ENCODE measurements at places on chromosomes 5 and 9.
A peak's percentile ranks its signal among the peaks of the same experiment; 100 is the strongest.

DNA sequence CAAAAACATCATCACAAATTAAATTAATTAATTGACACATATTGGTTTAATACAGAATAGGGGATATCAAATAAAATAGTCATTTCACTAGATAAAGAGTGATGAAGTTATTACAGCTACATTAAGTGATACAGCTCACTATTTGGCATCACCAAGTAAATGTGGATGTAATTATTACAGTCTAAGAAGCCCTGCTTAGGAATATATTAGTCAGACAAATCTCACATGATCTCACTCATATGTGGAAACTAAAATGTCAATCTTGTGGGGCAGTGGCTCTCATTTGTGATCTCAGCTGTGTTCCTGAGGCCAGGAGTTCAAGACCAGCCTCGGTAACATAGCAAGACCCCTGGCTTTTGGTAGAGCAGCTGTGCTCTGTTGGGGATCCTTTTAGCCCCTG is 233.4 kb upstream of the RGMB start:
- DNase-seq, result no peak

GRCh38 chr9:137167747-137168572 is 1.9 kb downstream of the LRRC26 start:
- no peak for DNase-seq

- no peak for DNase-seq
These were observed 279.8 kb upstream of the POU5F2 start for GRCh38 chr5:94021246-94021645.

- DNase-seq, result no peak
These were observed 387.7 kb upstream of the PTGER4 start for GRCh38 chr5:40292006-40292405.

- no peak for DNase-seq
These were observed 153.0 kb downstream of the DENND1A start for GRCh38 chr9:123776708-123777537.

- DNase-seq, result no peak
These were observed 287.7 kb upstream of the DAP start for GRCh38 chr5:11048760-11049159.

- no peak for DNase-seq
These were observed 32.7 kb downstream of the PRRT1B start for GRCh38 chr9:131578021-131578420.

DNA sequence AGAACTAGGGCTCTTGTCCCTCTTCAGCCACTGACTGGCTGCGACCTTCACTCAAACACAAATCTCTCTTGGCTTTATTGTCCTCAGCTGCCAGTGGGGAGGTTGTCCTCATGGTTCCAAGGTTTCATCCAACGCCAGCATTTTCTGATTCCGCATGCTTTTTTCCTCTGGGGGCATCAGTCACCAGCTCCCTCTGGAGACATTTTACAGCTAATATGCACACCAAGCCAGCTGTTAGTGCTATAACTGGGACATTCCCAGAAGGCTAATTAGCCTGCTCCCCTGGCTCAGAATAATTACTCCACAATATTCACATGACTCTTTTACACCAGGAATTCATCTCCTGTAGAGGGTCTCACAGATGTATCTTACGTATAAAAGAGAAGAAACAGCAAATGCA is 193.6 kb upstream of the ANKRD55 start:
- no peak for DNase-seq

- DNase-seq, result no peak
These were observed 11.7 kb downstream of the B4GALT7 start for GRCh38 chr5:177611446-177612214.

DNA sequence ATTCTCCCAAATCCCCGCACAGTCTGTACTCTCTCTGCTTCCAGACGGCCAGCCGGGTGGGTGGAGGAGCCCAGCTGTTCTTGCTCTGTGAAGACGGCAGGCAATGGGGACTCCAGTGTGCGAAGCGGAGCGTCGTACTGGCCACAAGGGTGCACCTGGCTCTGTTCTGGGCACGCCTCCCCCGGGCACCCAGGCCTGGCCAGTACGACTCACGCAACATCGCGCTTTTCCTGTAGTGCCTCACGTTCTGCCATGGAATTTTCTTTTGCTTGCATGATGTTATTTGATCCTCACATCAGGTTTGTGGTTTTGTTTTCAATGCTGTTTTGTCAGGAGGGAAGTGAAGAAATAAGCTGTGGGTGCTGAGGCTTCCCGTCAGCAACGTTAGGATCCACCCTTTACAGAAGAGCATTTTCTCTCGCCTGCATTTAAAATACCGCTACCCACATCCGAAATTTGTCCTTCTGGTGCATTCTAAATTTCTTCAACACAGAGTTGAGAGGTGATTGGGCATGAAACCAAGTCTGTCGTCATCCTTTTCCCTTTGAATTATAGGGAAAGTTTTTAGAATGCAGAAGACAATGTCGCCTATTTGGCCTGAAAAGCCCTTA is 311.7 kb downstream of the TRIM36 start:
- no peak for DNase-seq

DNA sequence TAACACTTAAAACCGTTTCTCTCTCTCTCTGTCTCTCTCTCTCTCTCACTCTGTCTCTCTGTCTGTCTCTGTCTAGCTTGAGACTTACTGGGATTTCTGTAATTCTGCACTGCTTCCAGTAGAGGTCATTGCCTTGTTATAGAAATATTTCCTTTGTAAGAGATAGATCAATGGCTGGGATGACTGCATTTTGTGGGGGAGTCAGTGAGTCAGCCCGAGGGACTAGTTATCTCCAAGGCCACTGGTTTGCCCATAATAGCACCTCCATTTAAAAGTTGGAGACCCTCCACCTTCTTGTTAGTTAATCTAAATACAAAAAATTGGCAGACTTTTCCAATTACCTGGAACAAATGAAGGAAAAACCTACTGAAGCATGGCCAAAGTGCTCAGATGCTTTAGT is 547.2 kb downstream of the LRRC70 start:
- DNase-seq, result no peak

DNA sequence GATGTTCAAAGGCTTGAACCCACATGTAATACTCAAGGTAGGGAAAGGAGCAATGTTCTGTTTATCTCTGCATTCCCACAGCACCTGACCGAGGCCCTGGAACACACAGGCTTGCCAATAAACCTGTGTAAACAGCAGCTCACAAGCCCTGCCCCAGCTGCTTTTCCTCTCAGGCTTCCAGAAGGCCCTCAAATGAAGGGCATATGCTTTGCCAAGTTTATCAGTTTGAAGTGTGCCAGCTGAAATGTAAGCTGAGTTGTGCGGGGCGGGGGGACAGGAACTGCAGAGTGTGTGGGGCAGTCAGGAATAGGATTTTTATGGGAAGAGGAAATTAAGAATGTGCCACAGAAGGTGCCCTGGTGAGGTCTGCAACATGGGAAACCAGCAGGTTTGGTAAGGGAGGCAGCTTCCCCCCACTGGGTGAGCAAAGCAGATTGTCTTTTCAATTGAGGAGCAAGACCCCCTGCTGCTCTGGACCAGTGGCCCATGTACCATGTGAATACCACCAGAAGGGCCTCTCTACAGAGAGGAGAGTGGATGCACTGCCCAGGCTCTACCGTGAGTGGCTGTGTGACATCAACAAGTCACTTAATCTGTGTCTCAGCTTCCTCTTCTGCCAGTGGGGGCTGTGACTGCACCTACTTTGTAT is 194.8 kb downstream of the SPOCK1 start:
- DNase-seq, result peak; percentile 34

GRCh38 chr5:11564706-11565105 is 339.5 kb downstream of the CTNND2 start:
- DNase-seq, result no peak

GRCh38 chr5:151551985-151552384 is 39.1 kb downstream of the FAT2 start:
- no peak for DNase-seq

DNA sequence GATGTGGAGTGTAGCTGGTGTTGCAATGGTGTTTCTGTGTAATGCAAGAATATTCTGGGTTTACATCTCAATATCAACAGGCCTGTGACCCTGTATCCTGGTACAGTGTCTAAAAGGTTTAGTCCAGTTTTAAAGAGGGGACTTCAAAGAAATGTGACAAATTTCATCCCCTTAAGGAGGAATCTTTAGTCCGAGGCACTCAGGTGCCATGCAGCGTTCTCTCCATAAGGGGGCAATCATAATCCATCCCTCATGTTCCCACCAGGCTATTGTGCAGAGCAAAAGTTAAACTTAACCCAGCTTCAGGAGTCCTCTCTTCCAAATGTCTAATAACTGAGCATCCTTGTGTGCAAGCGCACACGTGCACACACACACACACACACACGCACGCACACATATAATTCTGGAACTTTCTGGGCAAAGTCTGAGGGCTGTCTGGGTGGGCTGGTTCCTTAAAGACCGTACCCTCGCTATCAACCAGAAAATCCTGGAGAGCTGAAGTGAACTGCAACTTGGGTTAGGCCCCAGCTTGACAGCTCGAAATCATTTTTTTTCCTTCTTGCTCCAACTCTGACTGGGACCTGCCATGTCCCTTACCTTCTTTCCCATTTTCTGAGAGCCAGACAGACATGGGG is 46.0 kb downstream of the CRB2 start:
- no peak for DNase-seq

DNA sequence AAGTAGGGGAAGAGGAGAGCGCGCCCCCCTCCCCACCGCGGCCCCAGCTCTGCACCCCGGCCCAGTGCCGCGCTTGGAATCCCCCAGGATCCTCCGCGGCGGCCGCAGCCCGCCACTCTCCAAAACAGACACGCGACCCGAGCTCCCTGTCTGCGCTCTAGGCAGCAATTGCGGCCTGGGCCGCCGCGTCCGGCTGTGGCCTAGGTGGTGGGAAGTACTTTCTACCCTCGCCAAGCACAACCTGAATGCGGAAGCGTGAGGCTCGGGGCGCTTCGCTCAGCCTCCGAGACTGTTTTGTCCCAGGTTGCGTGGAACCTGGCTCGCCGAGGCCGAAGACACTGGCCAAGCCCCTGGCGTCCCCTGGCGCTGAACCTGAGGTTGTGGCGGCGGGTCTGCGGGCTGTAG is 3.3 kb upstream of the FOXB2 start:
- DNase-seq, result no peak

DNA sequence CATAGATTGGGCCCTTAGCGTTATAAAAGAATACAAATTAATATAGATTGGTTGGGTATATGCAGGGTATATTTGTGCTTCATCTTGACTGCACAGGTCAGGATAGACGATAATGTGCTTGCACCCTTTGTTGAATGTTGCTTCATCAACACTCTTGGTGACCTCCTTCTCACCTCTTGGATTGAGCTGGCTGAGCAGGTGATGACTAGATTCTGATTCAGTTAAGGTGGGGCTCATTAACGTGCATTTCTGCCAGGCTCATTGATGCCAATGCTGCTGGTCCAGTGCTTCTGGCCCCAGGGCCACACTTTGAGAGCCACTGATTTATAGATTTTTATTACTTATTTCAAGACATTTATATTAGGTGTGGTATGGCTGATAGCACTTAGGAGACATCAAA is 27.7 kb downstream of the PCSK5 start:
- DNase-seq, result no peak

DNA sequence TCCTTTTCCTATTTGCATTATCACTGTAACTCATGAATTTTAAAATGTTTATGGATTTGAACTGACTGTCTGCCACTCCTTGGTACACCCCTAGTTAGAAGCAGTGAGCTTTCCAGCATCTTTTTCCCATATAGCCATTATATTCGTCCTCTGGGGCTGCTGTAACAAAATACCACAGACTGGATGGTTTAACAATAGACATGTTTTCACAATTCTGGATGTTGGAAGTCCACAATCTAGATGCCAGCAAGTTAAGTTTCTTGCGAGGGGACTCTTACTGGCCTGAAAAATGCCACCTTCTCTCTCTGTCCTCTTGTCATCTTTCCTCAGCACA is 530.0 kb downstream of the SEMA5A start:
- no peak for DNase-seq

- DNase-seq, result no peak
These were observed 13.0 kb downstream of the RNF183 start for GRCh38 chr9:113290052-113290607.

GRCh38 chr9:73009649-73010288 is 56.9 kb upstream of the ALDH1A1 start:
- no peak for DNase-seq

DNA sequence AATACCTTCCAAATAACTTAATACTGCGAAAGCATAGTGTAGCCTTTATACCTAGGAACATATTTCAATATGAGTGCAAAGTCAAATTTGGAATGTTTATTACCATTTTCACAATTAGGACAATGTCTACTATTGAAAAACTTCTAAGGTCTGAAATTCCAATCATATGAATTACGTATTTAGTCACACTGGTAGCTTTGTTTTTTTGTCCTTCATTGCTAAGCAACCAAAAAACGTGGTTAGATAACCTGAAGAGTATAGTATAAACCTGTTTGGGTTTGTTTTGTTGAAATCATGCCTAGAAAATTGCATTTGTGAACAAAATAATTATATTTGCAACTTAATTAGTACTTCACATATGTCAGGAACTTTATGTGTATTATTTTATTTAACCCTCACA is 134.2 kb downstream of the FBXO4 start:
- DNase-seq, result no peak

DNA sequence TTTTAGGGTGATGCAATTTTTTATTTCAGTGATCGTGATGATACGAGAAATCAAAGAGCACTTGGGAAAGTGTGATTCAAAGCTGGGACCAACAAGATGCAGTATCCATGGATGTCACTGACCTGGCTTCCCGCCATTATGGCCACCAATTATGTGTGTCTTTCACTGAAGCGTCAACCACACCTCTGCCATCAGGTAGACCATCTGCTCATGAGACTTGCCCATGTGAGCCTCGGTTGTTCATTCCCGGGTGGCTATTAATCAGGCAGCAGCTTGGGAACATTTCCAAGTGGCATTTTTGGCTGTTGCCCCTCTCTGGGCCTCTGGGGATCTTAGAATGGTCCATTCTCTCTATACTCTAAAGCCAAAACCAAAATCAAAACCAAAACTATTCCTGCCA is 436.0 kb upstream of the ADAMTSL1 start:
- DNase-seq, result no peak

- DNase-seq, result no peak
These were observed 72.0 kb downstream of the CCNH start for GRCh38 chr5:87340716-87341115.

GRCh38 chr9:14993061-14993800 is 83.0 kb upstream of the FREM1 start:
- peak; percentile 87 for DNase-seq

DNA sequence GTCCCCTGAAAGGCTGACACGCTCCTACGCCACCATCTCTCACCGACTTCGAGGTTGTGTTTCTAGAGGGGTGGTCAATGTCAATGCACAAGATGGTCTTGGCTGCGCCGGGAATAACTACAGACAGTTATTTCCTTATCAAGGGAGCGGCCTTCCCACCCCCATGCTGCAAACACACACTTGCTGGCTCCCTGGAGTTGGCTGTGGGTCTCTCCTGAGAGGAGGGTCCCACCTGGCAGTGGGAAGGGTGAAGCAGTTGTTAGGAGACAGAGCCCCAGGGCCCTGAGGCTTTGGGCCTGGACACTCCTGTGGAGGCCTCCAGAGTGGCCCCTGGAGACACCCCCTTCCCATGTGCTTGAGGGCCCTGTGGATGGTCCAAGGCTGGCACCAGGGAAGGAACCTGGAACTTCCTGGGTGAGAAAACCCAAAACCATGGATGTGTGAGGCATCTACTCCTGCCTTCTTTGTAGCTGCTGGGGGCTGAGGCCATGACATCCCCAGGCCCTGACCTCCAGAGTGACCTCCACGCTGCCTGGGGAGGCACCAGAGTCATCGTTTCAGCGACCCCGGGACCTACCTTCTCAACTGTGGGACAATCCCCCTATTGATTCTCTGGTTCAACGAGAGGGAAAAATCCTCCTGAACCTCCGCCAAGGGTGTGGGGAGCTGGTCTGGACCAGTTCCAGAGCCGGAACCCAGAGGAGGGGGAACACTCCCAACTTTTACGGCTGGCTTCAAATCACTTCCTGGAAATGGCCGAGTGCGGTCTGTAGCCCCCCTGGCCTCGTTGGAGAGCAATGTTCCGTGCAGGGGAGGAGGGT is 101.1 kb upstream of the COL5A1 start:
- peak; percentile 11 for DNase-seq
